ENCODE measurements at places on chromosomes 6 and 20. TPM values are rescaled to one million over a fixed set of nuclear protein-coding genes. Genes with fewer than 3 reads are reported as not detected.

The PTPRK gene
- total RNA-seq, result 104 TPM

The PHACTR1 gene
- total RNA-seq, result 4.1 TPM

The CTCFL gene
- not detected for total RNA-seq

DNA sequence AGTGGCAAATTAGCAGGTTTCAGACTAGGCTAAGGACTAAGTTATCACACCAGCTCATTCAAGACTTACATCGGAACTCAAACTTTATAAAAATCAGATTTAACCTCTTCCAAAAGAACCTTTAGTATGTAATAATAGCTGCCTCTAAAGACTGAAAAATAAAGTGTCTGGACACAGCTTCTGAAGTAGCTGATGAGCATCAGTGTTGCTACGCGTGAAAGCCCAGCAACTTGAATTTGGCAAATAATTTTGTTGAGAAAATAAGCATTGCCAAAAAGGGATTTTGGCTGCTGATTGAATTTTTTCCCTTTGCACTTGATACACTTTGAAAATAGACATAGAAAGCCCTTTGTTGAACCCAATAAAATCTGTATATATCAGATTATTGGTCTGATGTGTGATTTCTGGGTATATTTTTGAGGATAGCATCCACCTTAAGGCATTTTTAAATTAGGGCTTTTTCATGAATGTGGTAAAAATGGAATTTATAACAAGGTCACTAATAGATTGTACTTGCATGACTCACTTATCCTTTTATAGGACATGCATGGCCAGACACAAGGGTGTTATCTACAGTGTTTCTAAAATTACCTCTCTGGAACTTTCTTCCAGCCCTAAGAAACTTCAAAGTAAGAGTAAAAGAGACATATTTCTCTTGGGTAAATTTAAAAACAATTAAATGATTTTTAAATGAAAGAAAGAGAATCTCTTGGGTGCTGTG, 350.4 kb downstream of the TENT5A start:
- DNase-seq, result no peak

DNA sequence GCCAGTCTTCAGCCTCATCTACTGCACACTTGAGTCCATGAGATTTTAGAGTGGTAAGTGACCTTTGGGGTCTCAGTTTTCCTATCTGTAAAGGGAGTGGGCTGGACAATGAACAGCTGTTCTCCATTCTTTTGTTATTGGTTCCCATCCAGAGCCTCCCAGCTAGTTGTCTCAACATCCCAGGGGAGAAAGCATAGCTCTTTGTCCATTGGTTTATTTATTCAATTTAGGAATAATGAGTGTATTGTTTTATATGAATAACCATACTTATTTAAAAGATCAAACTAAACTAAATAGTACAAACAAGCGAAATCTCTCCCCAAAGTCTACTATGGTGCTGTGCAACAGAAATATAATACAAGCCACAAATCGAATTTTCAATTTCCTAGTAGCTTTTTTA, 13.7 kb downstream of the PIGT start:
- no peak for DNase-seq

The REM1 gene
- not detected for total RNA-seq

GRCh38 chr6:429515-430121, 38.1 kb downstream of the IRF4 start:
- no peak for DNase-seq

GRCh38 chr20:36932476-36933426, 18.8 kb downstream of the SAMHD1 start:
- no peak for DNase-seq

The GMDS gene
- total RNA-seq, result 21.1 TPM

The PTP4A1 gene
- 73.0 TPM for total RNA-seq

- no peak for DNase-seq
Measured at GRCh38 chr6:129472239-129472638, 237.7 kb downstream of the ARHGAP18 start.

DNA sequence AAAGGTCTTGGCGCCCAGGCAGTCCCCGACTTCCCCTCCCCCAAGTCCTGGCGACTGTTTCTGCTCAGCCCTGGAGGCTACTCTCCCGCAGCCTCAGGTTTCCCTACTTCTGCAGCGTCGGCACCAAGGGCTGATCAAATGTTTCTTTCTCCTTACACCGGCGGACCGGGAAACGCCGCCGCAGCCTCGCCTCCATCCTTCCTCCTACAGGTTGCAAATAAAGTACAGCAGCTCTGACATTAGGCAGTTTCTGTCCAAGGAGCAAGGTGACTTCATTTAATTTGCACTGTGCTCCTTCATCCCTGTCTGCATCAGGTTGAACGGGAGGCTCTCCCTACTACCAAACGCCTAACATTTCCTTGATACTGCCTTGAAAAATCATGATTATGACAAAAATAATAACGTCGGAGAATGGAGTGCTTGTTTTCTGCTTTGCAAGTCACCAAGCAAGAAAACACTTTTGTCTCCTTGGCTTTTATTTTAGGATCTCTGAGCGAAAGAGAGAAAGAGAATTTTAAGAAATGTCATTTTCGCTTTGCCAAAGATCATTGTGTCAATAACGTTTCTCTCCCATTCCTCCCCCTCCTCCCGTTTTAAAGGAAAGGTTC, 1.0 kb downstream of the CLIC5 start:
- DNase-seq, result no peak

GRCh38 chr6:151900256-151900655, 92.8 kb downstream of the ESR1 start:
- DNase-seq, result no peak

The ALDH8A1 gene
- total RNA-seq, result 0.37 TPM

- no peak for DNase-seq
Measured at GRCh38 chr6:22300273-22300998, 3.6 kb upstream of the PRL start.

The MEI4 gene
- total RNA-seq, result not detected

- no peak for DNase-seq
Measured at GRCh38 chr6:132952031-132952867, 137.9 kb downstream of the RPS12 start.

DNA sequence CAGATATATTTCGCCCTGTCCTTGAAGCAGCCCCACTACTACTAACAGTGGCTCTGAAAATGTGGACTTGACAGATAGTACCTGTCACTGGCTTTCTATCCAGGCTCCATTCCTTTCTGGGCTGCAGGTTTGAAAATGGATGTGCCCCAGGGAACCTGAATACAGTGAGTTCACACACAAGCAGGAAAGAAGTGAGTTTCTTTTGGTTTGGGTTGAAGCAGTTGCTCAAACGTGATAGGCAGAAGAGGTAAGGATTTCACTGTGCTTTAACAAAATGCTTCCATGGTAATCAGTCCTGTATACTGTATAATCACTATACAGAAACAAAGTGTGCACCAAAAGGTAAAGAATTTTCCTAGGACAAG, 382.9 kb downstream of the PRKN start:
- no peak for DNase-seq

GRCh38 chr6:166297606-166298005, 10.6 kb downstream of the PRR18 start:
- DNase-seq, result no peak

GRCh38 chr20:24648919-24649318, 179.5 kb downstream of the SYNDIG1 start:
- DNase-seq, result no peak

GRCh38 chr20:57385940-57386339, 5.3 kb upstream of the RBM38 start:
- no peak for DNase-seq

- DNase-seq, result peak; percentile 44
Measured at GRCh38 chr20:36144336-36144735, 10.2 kb upstream of the EPB41L1 start.

GRCh38 chr6:33610779-33611732, 10.1 kb upstream of the ITPR3 start:
- DNase-seq, result no peak

DNA sequence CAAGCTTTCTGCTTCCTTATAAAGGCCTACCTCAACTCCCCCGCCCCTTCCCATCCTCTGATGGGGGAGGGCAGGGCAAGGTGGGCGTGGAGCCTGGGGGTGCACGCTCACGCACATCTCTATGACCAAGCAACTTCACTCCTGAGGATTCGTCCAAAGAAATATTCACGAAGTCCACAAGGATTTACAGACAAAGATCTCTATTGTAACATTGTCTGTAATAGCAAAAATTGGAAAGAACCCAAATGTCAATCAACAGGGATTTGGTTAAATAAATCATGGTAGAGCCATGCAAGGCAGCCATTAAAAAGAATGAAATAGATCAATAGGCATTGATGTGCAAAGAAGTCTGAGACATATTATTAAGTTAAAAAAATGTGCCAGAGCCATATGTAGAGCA, 130.4 kb upstream of the AFDN start:
- no peak for DNase-seq

- no peak for DNase-seq
Measured at GRCh38 chr6:170041526-170041925, 249.4 kb downstream of the DLL1 start.

The TBX18 gene
- total RNA-seq, result 0.68 TPM

- no peak for DNase-seq
Measured at GRCh38 chr6:167470836-167471547, 146.1 kb downstream of the TTLL2 start.

- DNase-seq, result no peak
Measured at GRCh38 chr6:128098000-128098581, 197.2 kb upstream of the THEMIS start.

DNA sequence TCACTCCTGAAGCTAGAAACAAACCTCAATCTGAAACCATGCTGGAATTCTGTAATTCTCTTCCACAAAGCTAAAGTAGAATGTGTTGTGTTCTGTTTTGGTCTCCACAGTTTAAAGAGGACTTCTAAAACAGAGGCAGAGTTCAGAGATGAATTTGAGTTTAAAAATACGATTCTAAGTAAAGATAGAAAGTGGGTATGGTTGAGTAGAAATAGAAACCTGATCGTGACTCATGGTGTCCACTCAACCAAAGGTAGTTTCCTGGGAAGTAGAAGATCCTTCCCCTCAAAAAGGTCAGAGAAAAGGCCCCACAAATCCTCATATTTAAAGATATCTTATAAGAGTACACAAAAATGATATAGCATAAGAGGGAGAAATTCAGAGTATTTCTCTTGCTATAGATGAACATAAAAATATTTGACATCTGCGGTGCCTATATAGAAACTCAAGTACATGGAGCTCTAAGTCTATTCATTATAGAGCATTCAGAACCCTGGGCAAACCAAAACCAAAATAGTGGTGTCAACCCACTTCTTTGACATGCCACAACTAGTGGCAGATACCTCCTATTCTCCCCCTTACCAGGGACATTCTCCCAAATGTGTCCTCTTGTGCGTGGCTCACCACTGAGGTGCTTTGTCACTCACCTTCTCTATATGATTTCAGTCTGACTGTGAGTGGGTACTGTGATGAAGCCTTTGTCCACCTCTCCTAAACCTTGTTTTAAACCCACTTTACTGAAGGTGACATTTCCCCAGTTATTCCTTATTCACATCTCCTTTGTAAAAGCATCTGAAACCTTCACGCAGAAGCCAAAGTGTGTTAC, 84.5 kb downstream of the PLCB1 start:
- DNase-seq, result no peak

- no peak for DNase-seq
Measured at GRCh38 chr20:57713505-57713903, 3.7 kb upstream of the PMEPA1 start.

- DNase-seq, result no peak
Measured at GRCh38 chr6:2891768-2892170, 11.3 kb downstream of the SERPINB9 start.

The SOX18 gene
- total RNA-seq, result 123 TPM

DNA sequence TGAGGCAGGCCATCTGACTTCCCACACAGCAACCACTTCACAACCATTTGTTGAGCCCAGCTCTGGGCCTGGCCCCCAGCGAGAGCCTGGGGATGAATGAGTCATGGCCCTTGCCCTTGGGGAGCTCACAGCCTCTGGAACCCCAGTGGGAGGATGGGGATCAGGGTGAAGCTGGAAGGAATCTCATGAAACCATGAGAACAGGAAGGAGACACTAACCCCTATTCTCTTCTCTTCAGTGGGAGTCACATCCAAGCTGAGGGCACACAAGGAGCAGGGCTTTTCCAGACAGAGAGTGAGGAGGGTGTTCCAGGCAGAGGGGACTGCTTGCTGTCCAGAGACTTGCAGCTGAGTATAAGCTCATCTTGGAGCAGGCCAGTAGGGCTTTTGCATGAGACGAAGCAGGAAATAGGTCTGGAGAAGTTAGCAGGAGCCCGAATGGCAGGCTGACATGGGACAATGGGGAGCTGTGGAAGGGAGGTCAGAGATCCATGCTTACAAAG, 7.5 kb downstream of the FOXS1 start:
- peak; percentile 62 for DNase-seq
